ENCODE measurements at places on chromosomes 11 and 22.
A peak's percentile ranks its signal among the peaks of the same experiment; 100 is the strongest.

GRCh38 chr11:36586543-36586942, 7.8 kb upstream of the IFTAP start:
- DNase-seq = no peak

GRCh38 chr11:69333149-69333710, 39.3 kb downstream of the MYEOV start:
- DNase-seq = no peak

GRCh38 chr22:39643311-39644083, 72.9 kb downstream of the CACNA1I start:
- DNase-seq = no peak

- DNase-seq = peak; percentile 14
These were observed at the start of gene CLCF1 for GRCh38 chr11:67372993-67373647. Gene CLCF1, minus strand, starts transcription at chr11:67373598. Its CDS starts 59 bp downstream, at chr11:67373539.

- no peak for DNase-seq
These were observed 480 bp upstream of the SMARCB1 start for GRCh38 chr22:23786261-23786710.

DNA sequence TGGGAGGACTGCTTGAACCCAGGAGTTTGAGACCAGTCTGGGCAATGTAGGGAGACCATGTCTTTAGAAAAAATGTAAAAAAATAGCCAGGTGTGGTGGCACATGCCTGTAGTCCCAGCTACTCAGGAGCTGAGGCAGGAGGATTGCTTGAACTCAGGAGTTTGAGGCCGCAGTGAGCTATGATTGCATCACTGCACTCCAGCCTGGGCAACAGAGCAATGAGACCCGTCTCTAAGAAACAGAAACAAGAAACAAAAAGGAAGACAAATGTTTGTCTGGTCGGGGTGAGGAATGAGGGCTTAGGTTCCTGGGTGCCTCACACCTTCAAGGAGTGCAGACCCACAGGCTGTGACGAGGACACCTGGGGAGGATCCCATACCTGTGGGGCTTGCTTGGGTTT, 191.9 kb downstream of the CEP164 start:
- no peak for DNase-seq

DNA sequence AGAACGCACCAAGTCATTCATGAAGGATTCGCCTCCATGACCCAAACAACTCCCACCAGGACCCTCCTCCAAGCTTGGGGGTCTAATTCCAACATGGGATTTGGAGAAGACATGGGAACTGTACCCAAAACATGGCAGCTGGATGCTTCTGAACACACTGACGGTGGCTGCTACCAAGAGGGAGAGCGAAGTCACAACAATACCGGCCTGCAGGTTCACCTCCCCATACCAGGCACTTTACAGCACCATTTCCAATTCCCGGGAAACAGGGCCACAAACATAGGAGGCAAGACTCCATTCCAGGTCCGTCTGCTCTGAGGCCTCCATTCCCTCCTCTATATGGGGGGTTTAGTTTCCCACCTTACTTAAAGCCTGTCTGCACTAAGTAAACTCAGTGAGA, 75.8 kb downstream of the LINC01488 start:
- DNase-seq = no peak

GRCh38 chr11:64449381-64450167, 90.6 kb downstream of the RPS6KA4 start:
- DNase-seq = peak; percentile 74

DNA sequence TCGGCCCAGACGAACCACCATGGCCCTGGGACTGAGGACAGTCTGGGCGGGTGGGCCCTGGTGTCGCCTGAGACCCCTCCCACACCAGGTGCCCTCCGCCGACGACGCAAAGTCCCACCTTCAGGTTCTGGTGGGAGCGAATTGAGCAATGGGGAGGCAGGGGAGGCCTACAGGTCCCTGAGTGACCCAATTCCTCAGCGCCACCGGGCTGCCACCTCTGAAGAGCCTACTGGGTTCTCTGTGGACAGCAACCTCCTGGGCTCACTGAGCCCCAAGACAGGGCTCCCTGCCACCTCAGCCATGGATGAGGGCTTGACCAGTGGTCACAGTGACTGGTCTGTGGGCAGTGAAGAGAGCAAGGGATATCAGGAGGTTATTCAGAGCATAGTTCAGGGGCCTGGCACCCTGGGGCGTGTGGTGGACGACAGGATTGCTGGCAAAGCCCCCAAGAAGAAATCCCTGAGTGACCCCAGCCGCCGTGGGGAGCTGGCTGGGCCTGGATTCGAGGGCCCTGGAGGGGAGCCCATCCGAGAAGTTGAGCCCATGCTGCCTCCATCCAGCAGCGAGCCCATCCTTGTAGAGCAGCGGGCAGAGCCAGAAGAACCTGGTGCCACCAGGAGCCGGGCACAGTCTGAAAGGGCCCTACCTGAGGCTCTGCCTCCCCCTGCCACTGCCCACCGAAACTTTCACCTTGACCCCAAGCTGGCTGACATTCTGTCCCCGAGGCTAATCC, 2.8 kb downstream of the ARHGEF17 start:
- DNase-seq = no peak

DNA sequence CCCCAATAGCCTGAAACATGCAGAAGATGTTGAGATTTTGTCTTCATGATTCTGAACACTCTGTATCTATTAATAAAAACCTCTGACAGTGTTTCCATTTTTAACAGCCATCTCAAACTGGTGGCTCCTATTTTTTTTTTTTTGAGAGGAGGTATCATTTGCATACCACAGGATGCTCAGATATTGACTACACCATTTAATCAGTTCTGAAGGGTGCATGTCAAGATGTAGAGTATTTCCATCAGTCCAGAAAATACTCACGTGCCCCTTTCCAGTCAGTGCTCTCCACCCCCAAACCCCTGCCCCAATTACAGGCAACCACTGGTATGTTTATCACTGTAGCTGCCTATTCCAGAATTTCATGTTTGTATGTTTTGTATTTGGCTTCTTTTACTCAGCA, 85.3 kb upstream of the SORL1-AS1 start:
- DNase-seq = no peak

GRCh38 chr11:111573821-111574249, 28.4 kb upstream of the SIK2 start:
- DNase-seq = no peak

GRCh38 chr11:18367431-18367830, 26.9 kb upstream of the LDHA start:
- DNase-seq = no peak

- no peak for DNase-seq
These were observed 63.7 kb downstream of the ETS1 start for GRCh38 chr11:128523641-128524040.

GRCh38 chr11:96172604-96173003, 170.4 kb downstream of the MAML2 start:
- DNase-seq = no peak

DNA sequence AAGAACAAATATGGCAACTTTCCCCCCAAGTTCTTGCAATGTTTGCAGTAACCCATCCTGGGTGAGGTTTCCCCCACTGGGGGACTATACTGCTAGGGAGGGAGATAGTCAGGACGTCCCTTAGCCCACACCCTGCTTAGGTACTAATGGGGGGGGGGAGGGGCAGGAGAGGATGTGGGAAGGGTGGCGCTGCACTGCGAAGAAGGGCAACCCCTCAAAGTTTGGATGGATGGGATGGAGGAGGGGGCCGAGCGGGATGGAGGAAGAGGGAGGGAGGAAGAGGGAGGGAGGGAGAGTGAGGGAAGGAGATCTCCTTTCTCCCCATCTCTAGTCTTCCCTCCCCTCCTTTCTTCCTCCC, 100.6 kb upstream of the HSD17B12 start:
- no peak for DNase-seq

GRCh38 chr22:22474733-22475132, 33.8 kb downstream of the ZNF280B start:
- no peak for DNase-seq

DNA sequence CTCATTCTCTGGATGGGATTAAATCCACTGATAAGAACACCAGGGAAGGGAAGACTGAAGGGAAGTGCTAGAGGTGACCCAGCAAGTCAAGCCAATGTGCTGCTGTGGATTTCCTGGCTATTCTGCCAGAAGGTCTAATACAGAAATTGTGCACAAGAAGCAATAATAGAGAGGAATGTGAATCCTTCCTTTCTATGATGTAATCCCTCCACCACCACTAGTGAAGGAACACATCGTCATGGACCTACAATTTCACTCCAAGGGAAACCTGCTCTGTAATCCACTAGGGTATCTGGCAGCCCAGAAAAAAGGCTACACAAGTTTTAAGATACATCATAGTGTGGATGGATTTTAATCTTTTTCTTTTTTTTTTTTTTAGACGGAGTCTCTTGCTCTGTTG, 17.4 kb downstream of the LARGE2 start:
- no peak for DNase-seq

GRCh38 chr11:68523743-68524142, 63.2 kb downstream of the PPP6R3 start:
- DNase-seq = no peak

DNA sequence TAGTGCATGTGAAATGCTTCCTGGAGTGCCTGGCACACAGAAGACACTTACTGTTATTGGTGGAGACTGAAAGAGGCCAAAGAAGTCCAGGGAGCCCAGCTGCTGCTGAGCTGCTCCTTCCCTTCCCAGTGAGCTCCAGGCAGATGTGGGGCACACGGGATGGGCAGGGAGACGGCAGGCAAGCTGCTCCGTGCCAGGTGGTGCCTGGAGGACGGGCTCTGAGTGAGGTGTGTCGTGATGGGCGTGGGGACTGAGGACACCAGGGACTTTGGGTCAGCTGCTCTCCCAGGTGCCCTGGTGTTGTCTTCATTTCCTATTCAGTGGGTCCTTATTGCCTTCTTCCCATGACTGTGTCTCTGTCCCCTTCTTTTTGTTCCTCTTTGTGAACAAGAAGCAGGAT, 19.5 kb downstream of the TAB1 start:
- no peak for DNase-seq

- no peak for DNase-seq
These were observed 14.2 kb upstream of the PIK3C2A start for GRCh38 chr11:17221968-17222367.

- DNase-seq = no peak
These were observed 36.0 kb upstream of the LDLRAD3 start for GRCh38 chr11:35907648-35908431.

DNA sequence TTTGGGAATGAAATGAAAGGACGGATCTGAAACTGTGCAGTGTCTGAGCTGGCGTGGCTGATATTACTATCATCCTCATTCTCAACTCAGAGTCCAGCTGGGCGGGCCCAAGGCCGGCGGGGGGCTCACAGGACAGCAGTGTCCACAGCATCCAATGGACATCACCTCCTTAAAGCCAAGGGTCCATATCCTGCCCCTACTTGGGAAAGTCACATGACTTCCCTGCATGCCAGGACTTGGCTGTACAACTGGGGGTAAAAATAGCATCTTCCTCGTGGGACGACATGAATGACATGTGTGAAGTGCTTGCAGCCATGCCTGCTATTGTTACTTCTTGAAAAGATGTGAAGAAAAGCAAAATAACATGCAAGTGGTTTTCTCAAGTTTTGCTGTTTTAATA, 82.3 kb downstream of the TRMU start:
- DNase-seq = no peak

- no peak for DNase-seq
These were observed 41.4 kb upstream of the TTLL12 start for GRCh38 chr22:43228330-43228729.

GRCh38 chr11:62266558-62266957, 3.4 kb upstream of the SCGB2A2 start:
- no peak for DNase-seq

- no peak for DNase-seq
These were observed 9.7 kb downstream of the ARHGAP1 start for GRCh38 chr11:46690702-46691101.

- DNase-seq = no peak
These were observed 300.9 kb upstream of the DDI1 start for GRCh38 chr11:103735497-103736032.

DNA sequence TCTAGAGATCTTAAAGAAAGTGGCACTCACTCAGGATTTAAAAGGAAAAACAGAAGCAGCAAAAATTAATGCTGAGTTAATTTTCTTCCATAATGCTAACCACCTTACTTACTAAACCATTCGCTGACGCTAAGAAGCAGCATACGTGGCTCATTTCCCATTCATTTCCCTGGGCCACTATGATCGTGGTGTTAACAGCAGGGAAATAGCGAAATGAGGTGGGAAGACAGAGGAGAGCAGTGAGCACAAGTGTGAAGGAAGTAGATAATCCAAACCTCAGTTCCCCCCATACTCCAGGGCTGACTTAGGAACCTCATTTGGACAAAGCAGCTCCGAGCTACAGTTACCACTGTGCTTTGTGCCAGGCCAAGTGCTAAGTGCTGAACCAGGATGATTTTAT, 723.2 kb downstream of the OPCML start:
- DNase-seq = no peak

DNA sequence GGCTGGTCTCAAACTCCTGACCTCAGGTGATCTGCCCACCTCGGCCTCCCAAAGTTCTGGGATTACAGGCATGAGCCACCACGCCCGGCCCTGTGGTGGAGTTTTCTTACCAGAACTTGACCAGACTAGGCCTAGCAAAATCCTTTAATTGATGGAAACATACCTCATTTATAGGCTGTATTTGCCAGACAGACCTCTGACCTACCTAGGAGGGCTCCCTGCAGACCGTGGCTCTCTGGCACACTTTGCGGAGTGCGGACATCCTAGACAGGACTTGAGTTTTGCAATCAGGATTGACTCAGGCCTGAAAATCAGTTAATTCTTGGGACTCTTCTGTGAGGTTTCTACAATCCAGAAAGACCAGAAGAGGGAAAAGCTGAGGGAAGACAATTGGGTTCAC, 53.1 kb downstream of the FEZ1 start:
- no peak for DNase-seq

DNA sequence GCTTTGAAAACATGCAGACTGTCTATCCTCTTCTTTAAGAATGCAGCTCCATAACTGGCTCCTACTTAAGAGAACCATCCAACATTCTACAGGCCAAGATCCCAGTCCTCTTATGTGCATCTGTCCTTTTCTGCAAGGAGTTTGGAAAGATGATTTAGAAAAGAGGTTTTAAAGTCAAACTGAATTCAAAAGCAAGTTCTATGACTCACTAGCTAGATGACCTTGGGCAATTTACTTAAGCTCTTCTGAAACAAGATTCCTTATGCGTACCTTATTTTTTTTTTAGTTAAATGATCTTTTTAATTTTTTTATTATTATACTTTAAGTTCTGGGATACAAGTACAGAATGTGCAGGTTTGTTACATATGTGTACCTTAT, 29.2 kb downstream of the GUCY1A2 start:
- DNase-seq = no peak

GRCh38 chr22:48957311-48957986, 870.2 kb downstream of the BRD1 start:
- DNase-seq = no peak

- no peak for DNase-seq
These were observed 26.6 kb downstream of the DKK3 start for GRCh38 chr11:11981840-11982239.
